ENCODE measurements at places on chromosomes 5 and 9.

DNA sequence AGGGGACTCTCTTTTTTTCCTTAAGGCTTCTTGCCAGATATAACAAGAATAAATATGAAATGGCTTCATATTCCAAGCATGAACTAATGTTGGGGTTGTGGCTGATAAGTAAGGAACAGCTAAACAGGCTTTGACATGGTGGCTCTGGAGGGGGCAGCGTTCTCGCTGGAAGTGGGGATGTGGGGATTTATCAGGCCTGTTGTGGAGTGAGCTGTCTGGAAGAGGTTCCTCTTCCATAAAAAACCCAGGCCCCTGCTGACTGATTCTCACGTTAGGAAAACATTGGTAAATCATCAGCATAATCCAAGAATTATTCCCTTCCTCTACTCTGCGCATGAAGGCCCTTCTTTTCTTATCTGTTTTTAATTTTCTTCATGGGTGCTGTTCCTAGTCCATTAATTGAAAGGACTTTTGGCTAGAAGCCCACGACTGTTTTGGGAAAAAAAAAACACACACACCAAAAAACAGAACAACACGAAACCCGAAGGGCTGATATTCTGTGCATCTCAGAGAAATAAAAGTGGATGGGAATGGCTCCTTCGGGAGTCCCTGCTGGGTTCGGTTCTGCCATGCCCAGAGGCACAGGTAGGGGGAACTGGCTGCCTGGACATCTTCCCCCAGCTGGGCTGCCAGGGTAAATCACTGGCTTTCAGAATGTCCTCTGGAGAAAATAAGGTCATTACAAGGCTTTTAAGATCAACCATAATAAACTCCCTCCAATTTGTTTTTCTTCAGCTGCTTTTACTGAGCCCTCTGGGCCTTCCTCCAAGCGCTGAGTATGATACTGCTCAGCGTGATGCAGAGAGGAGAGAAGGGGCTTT, 297.0 kb downstream of the SLIT3 start:
- DNase-seq = no peak

- DNase-seq = no peak
Observed at GRCh38 chr9:133419005-133419404, 1.2 kb upstream of the REXO4 start.

- no peak for DNase-seq
Observed at GRCh38 chr5:101163088-101163487, 260.0 kb upstream of the ST8SIA4 start.

GRCh38 chr9:98328770-98329169, 73.3 kb upstream of the TBC1D2 start:
- DNase-seq = no peak

GRCh38 chr9:1941989-1942388, 73.2 kb upstream of the SMARCA2 start:
- DNase-seq = no peak

DNA sequence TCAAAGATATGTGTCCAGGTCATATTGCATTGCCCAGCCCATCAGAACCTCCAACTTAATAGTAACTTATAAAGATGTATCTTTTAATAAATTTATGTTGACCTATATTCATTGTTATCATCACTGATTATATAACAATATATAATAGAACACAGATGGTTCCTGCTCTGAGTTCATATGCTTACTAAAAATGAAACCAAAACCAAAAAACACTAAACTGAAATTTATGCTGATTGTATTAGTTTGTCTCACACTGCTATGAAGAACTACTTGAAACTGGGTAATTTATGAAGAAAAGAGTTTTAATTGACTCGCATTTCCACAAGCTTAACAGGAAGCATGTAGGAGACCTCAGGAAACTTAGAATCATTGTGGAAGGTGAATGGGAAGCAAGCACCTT, 462.5 kb upstream of the TYRP1 start:
- no peak for DNase-seq

- no peak for DNase-seq
Observed at GRCh38 chr5:110916381-110917049, 155.0 kb upstream of the TSLP start.

- peak; percentile 69 for DNase-seq
Observed at GRCh38 chr5:177339107-177339638, 12.3 kb downstream of the LMAN2 start.

GRCh38 chr5:176144508-176144907, 93.7 kb upstream of the SIMC1 start:
- no peak for DNase-seq

DNA sequence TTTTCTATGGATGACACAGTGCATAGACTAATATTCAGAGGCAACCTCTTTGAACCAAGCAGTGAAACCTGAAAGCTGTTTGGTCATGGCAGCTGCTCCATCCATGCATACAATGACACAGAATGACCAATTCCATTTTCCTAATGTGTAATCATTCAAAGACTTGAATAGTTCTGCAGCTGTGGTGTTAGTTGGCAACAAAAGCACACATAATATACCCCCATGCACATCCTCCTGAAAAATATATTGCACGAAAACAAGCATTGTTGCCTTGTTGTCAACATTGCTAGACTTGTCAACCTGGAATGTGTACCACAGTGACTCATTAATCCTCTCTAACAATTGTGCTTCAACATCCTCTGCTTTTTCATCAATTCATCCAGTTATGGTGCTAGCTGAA, 71.0 kb upstream of the SEMA6A start:
- no peak for DNase-seq

DNA sequence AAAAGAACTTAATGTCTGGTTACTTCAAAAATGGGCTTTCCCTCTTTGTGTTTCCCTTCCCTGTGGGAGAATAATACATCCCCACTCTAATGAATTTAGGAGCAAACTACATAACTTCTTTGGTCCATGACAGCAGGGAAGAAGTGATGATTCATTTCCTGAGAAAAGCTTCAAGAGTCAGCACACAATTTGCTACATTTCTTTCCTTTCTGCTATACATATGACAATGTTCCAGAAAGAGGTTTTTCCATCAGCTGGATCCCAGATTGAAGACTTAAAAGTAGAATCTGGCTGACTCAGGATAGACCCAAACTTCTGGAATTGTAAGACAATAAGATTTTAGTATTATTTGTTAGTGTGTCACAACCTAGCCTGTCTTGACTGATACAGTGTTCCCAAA, 126.1 kb downstream of the DRD1 start:
- no peak for DNase-seq

- DNase-seq = no peak
Observed at GRCh38 chr5:81606150-81606549, 144.7 kb downstream of the SSBP2 start.

DNA sequence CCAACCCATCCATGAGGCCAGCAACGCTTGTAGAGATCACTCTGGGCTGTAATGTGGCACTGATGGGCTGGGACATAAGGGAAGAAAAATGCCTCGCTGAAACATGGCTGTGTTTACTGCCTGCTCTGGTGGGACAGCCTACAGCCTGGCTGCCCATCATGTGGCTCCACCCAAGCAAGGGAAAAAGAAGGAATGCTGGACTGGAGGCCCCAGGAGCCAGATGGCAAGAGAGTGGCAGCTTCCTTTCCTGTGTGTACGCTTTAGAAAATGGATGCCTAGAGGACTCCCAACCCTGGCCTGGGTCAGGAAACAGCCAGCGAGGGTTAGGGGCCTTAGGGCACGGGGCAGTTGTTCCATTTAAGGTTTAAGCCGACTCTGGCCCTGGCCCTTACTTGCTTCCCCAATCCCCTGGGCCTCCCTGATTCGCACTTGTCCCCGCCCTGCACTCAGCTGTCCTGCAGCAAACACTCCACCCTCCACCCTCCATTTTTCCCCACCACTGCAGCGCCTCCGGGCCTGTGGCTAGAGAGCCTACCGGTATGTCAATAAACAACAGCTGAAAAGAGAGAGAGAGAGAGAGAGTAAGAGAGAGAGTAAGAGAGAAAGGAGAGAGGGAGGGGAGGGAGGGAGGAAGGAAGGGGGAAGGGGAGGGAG, 819.4 kb downstream of the SEMA5A start:
- no peak for DNase-seq

GRCh38 chr9:92378865-92379560, 25.4 kb downstream of the OGN start:
- DNase-seq = no peak

- DNase-seq = no peak
Observed at GRCh38 chr5:91486638-91487037, 103.5 kb upstream of the ARRDC3 start.

DNA sequence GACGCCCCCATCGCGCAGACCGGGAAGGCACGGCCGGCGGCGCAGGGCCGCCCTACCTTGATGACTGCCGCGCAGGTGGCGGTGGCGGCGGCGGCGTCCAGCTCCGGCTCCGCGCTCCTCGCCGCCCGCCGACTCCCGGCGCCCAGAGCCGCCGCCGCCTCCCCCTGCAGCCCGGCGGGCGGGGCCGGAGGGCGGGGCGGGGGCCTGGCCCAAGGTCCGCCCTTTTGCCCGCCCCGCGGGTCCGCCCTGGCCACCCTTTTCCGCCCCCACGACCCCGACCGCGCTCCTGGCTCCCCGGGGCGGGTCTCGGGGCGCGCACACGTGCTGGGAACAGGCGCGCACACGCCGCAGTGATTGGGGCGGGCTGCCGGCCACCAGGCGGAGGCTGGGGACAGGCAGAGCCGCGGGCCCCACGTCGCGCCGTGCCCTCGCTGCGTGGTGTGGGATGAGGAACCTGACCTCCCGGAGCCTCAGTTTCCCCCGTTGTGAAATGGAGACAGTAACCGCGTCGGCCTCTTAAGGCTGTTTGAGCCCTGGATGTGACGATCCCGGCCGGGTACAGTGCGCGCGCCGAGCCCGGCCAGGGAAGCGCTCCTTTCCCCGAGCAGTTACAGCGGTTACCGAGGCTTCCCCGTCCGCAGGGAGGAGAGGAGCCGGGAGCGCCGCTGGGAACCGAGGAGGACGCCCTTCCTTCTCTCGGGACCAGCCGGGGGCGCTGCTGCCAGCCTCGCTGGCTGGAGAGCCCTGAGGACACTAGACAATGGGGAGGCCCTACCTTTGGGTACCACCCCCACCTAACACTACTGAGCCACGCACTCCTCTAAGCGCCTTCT, at the start of gene CORO2A:
Gene CORO2A (minus strand): TSS at position 135 of the 833 bp plus-strand sequence. CDS start 34,977 bp downstream, outside the sequence.
- DNase-seq = peak; percentile 69

GRCh38 chr9:14744768-14745167, 22.2 kb upstream of the CER1 start:
- DNase-seq = no peak

GRCh38 chr5:67206461-67206860, 9.9 kb upstream of the CD180 start:
- no peak for DNase-seq

DNA sequence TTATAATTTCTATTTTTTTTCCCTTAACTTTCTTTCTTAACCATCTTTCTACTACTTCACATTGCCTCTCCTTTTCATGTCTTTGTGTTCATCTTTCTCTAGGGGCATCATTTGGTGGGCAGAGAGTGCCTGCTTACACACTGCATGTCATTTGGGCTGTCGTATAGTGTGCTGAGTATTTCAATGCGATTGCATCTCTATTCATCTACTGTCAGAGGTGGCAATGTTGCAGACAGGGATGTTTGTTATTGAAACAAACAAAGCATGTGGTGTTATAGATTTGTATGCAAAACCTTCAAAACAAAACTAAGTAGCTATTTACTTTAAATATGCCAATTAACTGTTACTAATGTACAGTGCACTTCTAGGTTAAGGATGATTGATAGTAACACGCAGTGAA, 141.1 kb upstream of the MEF2C start:
- no peak for DNase-seq

DNA sequence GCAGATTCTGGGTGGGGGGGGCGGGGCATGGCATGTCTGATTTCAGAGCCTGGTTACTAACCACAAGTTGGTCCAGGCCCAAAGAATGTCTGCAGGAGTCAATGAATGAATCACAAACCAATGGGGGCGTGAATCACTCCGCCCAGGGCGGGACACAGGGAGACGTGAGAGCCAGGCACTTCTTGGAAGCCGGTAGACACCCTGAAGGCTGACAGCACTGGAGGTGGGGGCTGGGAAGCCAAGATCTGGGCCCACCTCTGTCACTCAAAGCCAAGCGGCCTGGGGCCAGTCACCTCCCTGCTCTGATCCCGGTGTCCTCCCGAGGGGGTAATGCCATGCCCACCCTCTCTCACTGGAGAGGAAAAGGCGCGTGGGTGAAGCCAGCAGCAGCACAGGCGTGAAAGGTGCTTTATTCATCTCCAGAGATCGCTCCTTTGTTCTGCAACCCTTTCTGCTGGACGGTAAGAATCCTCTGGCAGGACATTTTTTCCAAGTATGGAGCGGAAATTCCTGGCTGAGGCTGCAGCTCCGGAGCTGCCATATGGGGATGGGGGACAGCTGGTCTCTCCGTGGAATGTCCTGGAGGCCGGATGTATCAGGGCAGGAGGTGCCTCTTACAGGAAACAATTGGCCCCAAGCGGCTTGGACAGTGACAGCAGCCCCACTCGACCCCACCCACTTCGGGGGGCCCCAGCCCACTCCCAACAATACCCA, 85.0 kb downstream of the STK10 start:
- no peak for DNase-seq

DNA sequence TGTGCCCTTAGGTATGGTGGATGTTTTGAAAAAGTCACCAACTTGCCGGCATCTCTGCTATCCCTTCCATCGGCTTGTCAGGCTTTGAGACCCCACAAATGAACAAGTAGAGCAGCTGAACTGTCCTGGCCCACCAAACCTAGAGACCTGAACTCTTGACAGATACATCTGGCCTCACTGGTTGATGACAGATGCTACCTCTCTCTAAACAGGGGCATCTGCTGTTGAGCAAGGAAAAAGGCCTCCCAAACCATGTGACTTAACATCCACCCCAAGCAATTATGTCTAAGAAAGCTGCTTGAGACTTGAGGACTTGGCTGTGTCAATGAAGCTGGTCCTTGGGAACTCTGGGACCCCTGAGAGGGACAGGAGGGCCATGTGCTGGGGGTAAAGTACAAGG, 2.3 kb downstream of the CCNI2 start:
- DNase-seq = no peak

- DNase-seq = no peak
Observed at GRCh38 chr5:149886692-149887470, 57.7 kb downstream of the PDE6A start.

GRCh38 chr9:69034071-69034470, 1.5 kb upstream of the FXN start:
- DNase-seq = no peak

GRCh38 chr9:92636627-92637026, 33.3 kb downstream of the IPPK start:
- DNase-seq = no peak

DNA sequence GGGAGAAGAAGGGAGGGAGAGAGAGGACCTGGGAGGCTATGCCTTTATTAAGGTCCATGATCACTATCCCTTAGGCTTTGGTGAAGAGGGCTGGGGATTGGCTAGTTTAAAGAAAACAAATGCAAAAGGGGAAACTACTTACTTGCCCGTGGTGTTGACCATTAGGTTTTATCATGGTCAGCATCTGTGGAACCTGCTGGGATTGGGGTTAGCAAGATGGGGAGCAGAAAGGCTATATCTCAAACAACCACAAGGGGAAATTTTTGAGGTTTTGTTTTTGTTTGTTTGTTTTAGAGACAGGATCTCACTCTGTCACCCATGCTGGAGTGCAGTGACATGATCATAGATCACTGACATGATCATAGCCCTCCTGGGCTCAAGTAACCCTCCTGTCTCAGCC, 9.0 kb upstream of the RAD23B start:
- DNase-seq = no peak

- DNase-seq = no peak
Observed at GRCh38 chr9:93596399-93596798, 20.0 kb downstream of the PHF2 start.

GRCh38 chr5:154570572-154571324, 92.7 kb upstream of the HAND1 start:
- DNase-seq = no peak

Measured in HL-60 (cell line).